Left ventricle myocardium inferior (tissue), 1 donor: ENCODE measurements at places on chromosomes 1 and 21.

DNA sequence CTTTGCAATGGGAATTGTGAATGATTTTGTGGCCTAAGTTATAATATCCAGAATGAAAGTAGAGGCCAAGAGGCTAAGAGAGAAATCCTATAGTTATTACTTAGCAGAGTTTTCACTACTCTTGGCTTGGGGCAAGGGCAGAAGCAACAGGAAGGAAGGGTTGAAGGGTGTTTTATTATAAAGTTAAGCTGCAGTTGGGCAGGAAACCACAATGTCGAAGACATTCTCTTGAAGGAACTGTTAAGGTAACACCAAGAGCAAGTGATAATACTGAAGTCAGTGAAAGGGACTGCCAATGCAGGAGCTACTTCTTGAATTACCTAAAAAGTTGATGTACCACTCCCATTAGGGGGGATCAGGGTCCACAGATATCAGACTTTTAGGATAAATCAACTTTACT, 8.3 kb downstream of the XCL2 start:
- DNase-seq = no peak

DNA sequence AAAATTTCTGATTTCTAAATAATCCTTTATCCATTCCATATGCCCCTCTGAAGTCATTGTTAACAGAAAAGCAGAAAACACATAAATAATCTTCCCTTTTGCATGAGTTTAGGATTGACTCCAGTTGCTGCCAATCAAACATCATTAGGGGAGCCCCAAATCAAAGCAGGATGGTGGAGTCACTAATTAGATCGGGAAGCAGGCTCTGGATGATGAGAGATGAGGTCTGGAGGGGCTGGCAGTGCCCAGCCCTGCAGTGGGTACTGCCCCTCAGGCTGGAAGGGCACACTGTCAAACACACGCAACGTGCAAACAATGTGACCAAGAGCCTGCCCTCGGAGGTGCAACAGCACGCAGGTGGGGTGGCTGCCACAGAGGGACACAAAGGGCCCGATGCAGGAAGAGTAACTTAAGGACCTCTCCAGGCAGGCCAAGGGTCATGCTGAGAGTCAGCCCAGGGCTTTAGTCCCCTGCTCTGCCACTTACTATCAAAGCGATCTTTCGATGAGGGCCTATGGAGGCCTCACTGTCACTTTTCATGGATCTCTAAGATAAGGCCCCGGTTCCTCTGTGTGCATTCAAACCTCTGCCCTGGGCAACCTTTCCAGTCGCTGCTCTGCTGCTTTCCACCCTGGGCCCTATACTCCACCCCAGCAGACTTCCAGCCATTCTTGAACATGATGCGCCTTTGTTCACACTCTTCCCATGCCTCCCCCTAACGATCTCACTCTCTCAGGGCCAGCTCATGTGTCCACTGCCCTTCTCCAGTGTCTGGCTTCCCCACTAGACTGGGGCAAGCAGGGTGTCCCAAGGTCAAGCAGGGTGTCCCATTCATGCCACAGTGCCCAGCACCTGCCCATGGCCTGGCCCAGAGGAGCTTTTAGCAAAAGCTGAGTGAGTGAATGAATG, 98.9 kb downstream of the DMRTB1 start:
- DNase-seq = no peak

DNA sequence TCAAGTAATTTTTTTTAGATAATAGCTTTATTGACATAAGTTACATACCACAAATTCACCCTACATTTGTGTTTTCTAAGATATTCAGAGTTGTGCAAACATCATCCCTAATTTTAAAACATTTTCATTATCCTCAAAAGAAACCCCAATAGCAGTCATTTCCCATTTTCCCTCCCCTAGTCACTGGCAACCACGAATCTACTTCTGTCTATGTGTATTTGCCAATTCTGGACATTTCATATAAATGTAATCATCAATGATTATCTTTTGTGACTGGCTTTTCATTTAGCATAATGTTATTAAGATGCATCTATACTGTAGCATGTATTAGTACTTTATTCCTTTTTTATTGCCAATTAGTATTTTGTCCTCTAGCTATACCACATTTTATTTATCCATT, 88.8 kb upstream of the SLFNL1 start:
- no peak for DNase-seq

- DNase-seq = no peak
These were observed 634 bp downstream of the MYCBP start for GRCh38 chr1:38872401-38873026.

DNA sequence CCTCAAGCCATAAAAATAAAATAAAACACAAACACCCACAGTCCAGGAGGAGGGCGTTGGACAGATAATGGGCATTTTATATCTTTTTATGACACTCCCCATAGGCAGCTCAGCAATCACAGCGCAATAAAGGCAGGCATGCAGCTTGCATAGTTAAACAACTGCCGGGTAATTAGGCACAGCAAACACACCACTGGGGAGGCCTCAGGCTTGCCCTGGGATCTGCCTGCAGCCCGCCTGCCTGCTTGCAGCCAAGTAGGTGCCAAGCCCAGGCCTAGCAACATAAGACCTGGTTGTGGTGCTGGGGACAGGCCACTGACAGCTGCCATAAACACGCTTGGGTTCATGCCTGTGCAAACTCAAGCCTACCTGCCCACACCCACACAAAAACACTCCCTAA, 54.2 kb downstream of the DMAP1 start:
- DNase-seq = no peak

DNA sequence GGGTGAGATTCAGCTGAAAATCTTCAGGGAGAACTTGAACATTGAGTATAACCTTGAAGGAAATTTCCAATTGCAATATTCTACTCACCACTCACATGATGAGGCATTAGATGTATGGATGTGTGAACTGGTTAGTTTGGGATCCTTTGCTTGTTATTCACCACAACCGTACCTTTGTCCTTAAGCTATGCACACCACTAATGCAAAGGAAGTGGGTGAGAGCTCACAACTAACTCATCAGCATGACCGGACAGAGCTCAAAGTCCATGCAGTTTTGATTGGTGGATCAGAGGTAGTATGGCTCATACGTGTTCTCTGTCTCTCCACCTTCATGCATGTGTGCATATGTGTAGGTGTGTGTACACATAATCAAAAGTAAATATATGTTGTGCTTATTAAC, 43.5 kb upstream of the MROH9 start:
- no peak for DNase-seq
